NCI-H69 (cell line): ENCODE measurements at places on chromosomes 1 and 21.

GRCh38 chr1:58318157-58319005 lies 228.1 kb downstream of the OMA1 start:
- DNase-seq, result no peak

GRCh38 chr21:45261093-45261492 lies 26.6 kb downstream of the POFUT2 start:
- DNase-seq, result no peak

DNA sequence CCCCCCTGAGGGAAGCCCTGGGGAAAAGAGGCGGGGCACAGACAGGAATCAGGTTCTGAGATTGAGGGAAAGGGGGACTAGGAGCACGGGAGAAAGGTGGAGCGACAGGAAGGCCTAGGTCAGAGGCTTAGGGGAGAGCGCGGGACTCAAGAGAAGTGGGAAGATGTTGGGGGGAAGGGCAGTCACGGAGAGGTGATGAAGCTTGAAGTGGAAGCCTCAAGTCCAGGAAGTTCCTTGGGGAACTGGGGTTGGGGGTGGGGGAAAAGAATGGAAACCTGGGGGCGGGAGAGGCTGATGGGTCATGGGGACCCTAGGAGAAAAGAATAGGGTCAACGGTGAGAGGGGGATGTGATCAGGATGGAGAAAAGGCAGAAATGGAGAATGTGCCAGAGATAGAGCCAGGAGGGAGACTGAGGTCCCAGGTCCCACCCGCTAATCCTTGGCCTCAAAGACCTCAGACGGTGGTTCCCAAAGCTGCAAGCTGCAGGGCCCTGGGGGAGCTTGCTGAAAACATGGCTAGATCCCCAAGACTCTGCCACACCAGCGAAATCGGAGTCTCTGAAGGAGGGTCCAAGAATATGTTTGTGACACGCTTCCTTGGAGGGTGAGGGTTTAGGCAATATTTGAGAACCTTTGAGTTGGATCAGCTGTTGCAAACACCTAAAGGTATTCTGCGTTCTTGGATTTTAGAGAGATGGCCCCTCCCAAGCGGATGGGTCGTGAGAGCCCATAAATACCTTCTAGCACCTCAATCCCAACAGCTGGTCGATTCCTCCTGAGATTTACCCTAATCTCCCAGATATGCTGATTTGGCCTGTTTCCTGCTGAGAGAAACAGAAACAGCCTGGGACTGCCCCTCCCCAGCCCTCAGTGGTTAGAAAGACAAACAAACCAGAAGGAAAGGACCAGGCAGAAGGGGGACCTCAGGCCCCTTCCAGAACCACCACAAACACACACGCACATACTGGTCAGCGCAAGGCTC lies 3.6 kb downstream of the C1orf232 start:
- no peak for DNase-seq

- no peak for DNase-seq
These were observed 33.6 kb downstream of the SPAG17 start for GRCh38 chr1:118151312-118151937.

DNA sequence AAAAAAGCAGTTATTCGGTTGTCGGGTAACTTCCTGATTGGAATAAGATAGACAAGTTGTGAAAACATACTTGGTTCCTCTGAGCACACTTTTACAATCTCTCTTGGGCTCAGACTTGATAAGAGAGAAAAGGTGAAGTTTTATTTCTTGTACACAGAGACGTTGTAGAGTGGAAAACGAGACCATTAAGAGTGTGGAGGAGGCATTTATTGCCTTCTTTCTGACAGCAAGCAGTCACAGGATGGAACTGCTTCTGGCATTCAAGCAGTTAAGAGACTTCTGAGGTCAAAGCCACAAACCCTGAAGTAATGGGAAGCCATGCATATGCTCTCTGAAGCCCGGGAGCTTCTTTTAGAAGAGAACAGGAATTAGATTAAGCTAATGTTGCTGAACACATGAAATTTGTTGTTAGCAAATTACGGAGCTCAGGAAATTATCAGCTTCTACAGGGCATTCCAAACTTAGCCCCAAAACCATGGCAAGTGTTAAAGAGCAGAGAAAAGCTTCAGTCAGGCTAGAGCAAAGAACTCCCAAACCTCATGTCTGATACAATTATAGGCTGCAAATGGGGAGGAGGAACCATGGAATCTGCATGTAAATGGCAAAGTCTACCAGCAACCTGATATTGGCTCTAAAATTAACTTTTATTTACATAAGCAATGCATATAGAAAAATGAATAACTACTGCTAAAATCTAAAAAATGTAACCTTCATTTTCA lies 26.0 kb downstream of the S1PR1 start:
- no peak for DNase-seq

DNA sequence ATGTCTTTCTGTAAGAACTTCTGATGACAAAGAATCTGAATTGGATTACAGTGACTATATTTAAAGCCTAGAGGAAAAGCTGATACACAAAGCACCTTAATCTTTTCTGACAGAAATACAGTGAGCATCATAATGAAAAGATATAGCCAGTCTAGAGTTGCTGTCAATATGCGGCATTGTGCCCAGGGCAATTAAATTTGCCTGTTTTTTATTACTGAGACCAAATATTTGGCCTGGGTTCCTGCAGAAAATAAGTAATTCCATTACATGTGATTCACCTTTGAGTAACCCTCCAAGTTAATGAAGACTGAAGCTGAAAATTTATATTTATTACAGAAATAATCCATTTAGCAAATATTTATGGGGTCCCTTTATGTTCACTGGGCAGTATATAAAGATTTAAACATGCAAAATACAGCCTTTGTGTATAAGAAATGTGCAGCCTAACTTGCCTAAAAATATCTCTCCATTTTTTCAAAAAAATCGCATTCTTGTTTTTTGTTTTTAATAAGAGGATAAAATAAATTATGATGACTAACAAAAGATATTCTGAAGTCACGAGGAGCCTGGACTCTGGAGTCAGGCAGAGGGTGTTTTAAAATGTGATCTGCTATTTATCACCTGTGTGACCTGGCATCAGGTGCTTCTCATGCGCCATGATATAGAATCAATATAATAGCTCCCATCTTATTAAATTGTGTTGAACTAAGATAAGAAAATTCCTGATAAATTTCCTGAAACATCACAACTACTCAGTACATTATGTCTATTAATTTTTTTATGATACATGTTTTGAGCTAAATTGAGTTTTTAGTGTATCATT lies 83.6 kb downstream of the SGIP1 start:
- no peak for DNase-seq

DNA sequence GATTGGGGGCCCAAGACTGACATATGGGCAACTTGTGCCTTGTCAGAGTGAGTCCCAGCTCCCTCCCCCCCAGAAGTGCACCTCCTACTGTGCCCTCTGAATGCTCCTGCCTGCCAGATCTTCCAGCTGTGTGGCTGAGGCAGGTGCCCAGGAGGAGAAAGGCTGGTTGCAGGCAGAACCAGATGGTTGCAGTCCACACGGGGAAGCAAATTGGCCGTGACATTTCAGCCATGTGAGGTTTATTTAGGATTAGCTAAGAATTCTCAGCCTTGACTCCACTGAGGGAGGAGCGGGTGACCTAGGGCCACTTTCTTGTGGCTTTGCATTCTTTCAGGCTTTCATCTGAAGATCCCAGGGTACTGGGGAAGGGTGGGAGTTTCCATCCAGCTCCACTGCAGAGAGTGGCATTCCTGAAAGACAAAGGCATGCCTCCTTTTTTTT lies 33.8 kb downstream of the PEX14 start:
- DNase-seq, result peak; percentile 93

GRCh38 chr1:96233422-96233821 lies 488.2 kb upstream of the PTBP2 start:
- DNase-seq, result no peak

GRCh38 chr1:201715801-201716741 lies 112.9 kb upstream of the IPO9 start:
- DNase-seq, result no peak

- DNase-seq, result peak; percentile 40
These were observed 35.3 kb downstream of the MEGF6 start for GRCh38 chr1:3575993-3576392.

DNA sequence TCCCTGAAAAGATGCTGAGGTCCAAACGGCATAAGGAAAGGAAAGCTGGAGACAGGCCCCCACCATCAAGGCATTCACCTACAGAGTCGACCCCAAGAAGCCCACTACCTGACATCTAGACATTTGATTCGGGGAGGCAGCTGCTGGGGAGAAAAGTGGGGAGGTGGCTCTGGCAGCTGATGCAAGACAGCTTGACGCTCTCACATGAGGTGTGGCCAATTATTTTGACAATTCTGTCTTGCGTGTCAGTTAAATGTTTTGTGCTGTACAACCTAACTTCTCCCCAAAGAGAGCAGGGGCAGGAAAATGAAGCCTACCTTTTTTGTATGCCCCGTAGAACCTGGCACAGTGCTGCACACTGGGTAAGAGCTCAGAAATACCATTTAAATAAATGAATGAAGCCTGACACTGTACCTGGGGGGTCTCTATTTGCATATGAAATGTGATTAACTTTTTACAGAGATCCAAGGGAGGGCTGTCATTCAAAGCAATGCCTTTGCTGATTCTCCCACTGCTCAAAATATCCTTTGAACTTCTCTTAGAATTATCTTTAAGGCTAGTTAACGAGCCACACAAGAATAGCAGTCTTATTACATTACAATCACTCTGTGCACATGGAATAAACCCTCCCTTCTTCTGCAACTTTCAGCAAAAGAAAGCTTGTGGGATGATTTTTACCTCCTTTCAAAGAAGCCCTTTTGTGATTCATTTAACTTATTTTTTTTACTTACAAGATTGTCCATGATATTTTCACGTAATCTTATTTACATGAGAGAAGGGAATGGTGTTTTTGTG lies 163.2 kb downstream of the TNR start:
- no peak for DNase-seq

DNA sequence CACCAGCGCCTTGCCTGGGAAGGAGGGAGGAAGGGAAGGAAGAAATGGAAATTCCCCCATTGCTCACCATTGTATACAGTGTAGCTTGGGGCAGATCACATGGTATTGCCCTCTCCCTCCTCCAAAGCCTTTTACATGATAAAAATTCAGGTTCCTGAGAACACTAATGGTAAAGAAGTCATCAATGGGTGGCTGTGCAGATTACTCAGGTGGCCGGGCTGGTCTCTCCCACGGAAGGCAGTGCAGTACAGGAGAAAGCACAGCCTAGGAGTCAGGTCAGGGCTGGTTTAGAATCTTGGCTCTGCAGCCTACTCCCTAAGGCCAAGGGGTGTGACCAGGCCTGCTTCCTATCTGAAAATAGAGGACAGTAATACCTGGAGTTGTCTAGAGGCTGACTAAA lies 107.9 kb downstream of the SUSD4 start:
- DNase-seq, result no peak

DNA sequence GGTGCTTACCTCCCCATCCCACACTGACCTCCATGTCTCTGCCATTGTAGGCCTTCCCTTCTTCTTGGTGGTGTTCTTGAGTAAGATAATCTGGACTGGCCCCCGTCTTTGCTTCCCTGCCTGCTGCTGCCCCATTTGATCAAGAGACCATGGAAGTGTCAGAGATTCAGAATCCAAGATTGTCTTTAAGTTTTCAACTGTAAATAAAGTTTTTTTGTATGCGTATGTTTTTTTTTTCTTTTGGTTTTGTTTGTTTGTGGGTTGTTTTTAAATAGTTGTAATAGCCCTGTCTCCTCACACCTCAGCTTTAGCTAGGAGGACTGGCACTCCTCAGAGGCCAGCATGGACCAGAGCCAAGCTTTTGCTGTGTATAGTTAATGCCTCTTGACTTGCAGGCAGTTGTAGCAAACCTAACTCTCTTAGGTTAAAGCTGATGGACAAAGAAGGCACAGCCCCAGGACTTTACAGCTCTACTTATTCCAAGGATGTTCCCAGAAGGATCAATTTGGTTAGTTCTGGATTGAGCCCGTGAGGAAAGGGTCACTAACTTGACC lies 5.6 kb upstream of the YBX1 start:
- no peak for DNase-seq

GRCh38 chr1:66434096-66434495 lies 99.9 kb upstream of the SGIP1 start:
- no peak for DNase-seq

DNA sequence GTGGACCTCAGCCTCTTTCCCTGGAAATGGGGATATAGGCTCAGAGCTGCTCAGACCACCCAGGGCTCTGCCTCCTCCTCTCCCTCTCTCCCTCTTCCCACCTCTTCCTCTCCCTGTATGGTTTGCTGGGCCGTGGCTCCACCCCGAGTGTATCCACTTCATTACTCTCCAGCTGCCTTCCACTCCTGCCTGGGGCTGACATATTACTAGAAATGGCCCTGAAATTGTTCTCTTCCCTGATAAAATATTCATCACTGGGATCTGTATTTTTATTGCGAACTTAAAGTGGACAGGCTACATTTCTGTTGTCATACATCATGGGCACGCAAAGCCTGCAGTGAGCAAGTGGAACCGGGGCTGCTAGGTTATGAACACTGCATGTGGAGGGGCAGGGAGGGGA lies 225.0 kb downstream of the HHAT start:
- DNase-seq, result no peak

DNA sequence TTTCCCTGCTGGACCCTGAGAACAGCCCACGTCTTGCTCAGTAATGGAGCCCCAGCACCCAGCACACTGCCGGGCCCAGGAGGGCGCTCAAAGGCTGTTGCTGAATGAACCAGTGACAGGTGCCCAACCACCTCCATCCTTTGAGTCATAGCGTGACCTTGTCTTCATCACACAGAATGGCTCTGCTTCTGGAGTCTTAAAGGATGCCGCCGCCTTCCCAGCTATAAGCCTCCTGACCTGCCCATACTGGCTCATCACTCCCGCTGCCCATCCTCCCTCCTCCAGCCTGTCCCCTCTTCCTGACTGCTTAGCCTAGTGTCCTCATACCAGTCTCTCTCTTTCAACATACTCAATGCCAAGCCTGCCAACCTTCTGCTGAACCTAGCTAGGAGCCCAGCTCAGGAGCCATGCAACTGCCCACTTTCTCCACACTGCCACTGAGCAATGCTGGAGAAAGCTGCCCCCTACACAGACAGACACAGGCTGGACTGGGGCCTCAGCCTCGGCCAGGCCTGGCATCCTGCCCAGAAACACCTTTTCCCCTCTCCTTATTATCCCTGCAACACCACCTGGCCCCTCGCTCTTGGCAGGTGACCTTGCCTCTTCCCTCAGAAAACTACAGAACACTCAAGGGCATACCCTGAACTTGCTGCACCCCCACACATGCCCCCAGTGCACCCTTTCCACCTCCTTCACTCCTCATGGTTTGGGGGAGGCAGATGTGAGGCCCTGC lies 14.1 kb downstream of the TTC39A start:
- DNase-seq, result peak; percentile 75

DNA sequence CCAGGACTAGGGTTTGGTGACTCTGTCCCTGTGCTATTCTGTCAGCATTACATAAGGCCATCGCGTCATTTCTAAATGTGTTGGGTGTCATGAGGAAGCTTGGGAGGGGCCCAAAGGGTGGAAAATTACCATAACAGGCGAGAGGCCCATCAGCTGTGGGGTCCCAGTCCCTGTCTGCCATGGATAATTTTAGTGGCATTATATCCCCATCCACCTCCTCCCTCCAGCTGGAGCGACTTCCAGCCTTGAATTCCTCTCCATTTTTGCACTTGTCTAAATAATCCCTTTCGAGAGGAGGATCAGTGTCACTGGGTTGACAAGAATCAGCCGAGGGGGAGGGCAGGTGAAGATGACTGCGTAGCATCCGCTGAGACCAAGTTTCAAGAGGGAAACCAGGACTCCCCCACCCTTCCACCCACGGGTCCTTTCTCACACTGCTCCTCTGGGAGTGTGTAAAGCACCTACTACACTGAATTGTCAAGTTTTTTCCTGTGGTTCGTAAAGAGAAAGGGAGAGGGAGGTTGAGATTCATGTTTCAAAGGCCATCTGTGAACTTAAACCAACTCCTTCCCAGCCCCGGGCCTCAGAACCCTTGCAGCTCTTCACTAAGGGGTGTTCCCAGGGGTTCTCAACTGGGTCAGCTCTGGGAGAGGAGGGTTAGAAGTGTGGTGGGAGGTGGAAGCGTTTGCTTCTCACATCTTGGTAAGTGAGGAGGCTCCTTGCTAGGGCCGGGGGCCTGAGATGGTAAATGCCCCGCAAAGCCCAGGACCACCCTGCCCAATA lies 29.2 kb downstream of the VASH2 start:
- DNase-seq, result no peak
